ENCODE measurements at places on chromosomes 16 and 17. TPM values are rescaled to one million over a fixed set of nuclear protein-coding genes. Genes with fewer than 3 reads are reported as not detected.

- peaks cover 4% of the 10 kb centered on the region for H3K36me3 ChIP-seq
- no peak for DNase-seq
- no peak overlapping the region for H3K27ac ChIP-seq
- no peaks in the 10 kb centered on the region for H3K27me3 ChIP-seq
- H3K4me3 ChIP-seq, result no peak overlapping the region
Measured at GRCh38 chr16:15682105-15682570, 32.1 kb downstream of the NDE1 start.

GRCh38 chr16:51938861-51939260 is 608.1 kb downstream of the TOX3 start:
- H3K4me3 ChIP-seq, result no peak overlapping the region
- H3K36me3 ChIP-seq, result no peaks in the 10 kb centered on the region
- no peak overlapping the region for H3K27ac ChIP-seq
- no peak for DNase-seq

- no peak overlapping the region for H3K27ac ChIP-seq
- no peaks in the 10 kb centered on the region for H3K4me1 ChIP-seq
- H3K27me3 ChIP-seq, result no peaks in the 10 kb centered on the region
- DNase-seq, result no peak
Measured at GRCh38 chr16:88646345-88647034, 4.4 kb downstream of the CYBA start.

- no peak overlapping the region for H3K4me3 ChIP-seq
- no peaks in the 10 kb centered on the region for H3K36me3 ChIP-seq
- no peaks in the 10 kb centered on the region for H3K4me1 ChIP-seq
- no peak overlapping the region for H3K27ac ChIP-seq
Measured at GRCh38 chr16:25148568-25149215, 37.1 kb downstream of the LCMT1 start.

- no peak for DNase-seq
- H3K36me3 ChIP-seq, result no peaks in the 10 kb centered on the region
- no peaks in the 10 kb centered on the region for H3K4me1 ChIP-seq
- H3K27me3 ChIP-seq, result no peaks in the 10 kb centered on the region
Measured at GRCh38 chr17:30323895-30324319, 9.9 kb downstream of the TMIGD1 start.

GRCh38 chr16:72923757-72924156 is 124.2 kb downstream of the ZFHX3 start:
- no peak overlapping the region for H3K4me3 ChIP-seq
- no peaks in the 10 kb centered on the region for H3K4me1 ChIP-seq
- H3K27ac ChIP-seq, result no peak overlapping the region
- DNase-seq, result no peak
- no peaks in the 10 kb centered on the region for H3K27me3 ChIP-seq
- H3K36me3 ChIP-seq, result no peaks in the 10 kb centered on the region

DNA sequence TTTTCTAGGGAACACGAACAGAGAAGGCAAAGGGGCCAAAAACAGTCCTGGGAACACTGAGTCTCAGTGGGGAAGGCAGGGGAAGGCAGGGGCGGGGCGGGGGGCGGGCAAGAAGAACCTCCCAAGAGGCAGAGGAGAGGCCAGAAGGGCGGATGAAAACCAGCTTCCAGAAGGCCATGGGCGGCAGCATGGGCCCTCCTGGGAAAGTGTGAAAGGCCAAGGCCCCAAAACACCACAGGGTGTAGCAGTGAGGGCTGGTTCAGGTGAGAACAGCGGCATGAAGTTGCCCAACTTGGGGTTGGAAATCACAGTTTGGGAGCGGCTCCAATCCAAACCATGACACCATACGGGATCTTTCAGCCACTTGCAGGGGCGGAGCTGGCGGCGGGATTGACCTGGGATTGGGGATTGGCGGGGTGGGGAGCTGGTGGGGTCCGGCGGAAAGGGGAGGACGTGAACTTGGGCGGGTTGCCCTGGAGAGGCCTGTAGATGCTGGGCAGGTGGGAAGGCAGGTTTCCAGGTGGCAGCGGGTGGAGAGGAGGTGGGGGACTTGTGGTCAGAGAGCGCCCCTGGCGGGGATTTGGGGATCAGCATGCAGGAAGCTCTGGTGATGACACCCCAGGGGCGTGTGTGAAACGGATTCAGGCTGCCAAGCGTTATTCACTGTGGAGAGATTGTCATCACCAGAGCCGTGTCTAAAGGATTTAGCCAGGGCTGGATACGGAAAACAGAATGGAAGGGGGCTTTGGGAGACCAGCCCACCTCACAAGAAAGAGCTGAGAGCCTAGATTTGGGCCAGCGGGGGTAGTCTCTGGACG is 80.9 kb downstream of the ARHGAP23 start:
- H3K27me3 ChIP-seq, result no peaks in the 10 kb centered on the region
- peak; percentile 93 for DNase-seq
- H3K4me3 ChIP-seq, result peak overlapping the region; percentile 6
- no peak overlapping the region for H3K27ac ChIP-seq
- H3K36me3 ChIP-seq, result no peaks in the 10 kb centered on the region

DNA sequence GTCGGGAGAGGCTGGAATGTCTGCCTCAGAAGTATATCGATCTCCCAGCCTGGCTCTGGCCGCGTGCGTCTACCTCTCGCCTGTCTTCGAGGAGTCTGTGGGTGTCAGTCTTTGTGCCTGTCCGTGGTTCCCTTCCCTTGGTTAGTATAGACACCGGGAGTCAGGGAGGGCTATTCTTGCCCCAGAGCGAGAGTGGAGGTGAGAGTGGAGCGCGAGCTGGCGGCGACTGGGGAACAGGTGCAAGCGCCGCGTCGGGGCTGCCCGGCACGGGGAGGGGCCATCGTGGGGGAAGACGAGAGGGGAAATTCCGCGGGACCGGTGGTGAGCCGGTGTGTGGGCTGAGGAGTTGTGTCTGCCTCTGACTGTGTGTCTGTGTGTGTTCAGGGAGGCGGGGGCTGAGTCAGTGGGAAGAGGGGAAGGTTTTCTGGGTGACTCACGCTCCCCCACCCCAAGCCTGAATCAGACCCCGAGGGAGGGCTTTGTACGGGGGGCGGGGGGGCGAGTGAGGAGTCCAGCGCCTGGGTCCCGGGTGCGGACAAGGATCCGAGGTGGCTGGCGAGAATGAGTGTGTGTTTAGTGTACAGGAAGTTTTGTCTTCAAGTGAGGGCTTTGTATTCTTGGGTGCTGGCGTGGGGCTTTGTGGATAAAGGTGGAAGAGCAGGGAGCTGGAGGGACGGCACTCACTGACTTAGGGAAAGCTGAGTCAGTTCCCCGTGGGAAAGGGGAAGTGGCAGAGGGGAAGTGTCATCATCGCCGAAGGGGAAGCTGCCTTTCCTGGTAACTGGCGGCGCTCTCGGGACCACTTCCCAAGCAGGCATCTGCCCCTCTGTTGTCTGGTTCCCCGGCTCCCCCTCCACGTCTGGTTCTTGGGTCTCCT is 8.6 kb downstream of the KDM6B start:
- peaks cover 3% of the 10 kb centered on the region for H3K36me3 ChIP-seq
- H3K4me1 ChIP-seq, result peaks cover 7% of the 10 kb centered on the region
- peak overlapping the region; percentile 75 for H3K4me3 ChIP-seq
- no peak for DNase-seq
- no peaks in the 10 kb centered on the region for H3K27me3 ChIP-seq

DNA sequence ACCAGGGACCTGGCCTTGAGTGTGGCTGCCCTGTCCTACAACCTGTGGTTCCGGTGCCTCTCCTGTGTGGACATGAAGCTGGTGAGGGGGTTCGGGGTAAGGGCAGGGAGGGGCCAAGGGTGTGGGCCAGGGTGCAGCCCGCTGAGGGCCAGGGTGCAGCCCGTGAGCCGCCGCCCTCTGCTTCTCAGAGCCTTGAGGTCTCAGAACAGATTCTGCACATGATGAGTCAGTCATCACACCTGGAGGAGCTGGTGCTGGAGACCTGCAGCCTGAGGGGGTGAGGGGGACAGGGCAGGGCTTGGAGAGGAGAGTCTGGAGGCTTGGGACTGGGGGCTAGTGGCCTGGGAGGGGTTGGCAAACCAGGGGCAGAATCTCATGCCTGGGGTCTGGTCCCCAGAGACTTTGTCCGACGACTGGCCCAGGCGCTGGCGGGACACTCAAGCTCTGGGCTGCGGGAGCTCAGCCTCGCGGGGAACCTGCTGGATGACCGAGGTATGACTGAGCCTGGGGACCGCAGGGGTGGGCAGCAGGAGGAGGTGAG is 2.2 kb downstream of the CARMIL2 start:
- H3K4me1 ChIP-seq, result peaks cover 4% of the 10 kb centered on the region
- H3K36me3 ChIP-seq, result no peaks in the 10 kb centered on the region
- peak; percentile 74 for DNase-seq

DNA sequence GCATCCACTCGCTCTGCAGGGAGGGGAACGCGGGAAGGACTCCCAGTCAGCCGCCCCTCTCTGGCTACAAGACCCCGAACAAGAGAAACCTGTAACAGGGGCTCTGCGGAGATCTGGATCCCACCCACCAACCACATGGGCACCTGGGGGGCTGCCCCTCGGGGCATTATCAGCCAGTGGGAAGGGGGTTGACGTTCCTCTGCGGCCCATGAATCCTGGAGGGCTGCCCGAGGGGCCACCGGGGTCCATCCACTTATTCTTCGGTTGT is 1.8 kb upstream of the PCGF2 start:
- DNase-seq, result no peak
- peak overlapping the region; percentile 96 for H3K27ac ChIP-seq
- no peaks in the 10 kb centered on the region for H3K4me1 ChIP-seq
- no peaks in the 10 kb centered on the region for H3K27me3 ChIP-seq

DNA sequence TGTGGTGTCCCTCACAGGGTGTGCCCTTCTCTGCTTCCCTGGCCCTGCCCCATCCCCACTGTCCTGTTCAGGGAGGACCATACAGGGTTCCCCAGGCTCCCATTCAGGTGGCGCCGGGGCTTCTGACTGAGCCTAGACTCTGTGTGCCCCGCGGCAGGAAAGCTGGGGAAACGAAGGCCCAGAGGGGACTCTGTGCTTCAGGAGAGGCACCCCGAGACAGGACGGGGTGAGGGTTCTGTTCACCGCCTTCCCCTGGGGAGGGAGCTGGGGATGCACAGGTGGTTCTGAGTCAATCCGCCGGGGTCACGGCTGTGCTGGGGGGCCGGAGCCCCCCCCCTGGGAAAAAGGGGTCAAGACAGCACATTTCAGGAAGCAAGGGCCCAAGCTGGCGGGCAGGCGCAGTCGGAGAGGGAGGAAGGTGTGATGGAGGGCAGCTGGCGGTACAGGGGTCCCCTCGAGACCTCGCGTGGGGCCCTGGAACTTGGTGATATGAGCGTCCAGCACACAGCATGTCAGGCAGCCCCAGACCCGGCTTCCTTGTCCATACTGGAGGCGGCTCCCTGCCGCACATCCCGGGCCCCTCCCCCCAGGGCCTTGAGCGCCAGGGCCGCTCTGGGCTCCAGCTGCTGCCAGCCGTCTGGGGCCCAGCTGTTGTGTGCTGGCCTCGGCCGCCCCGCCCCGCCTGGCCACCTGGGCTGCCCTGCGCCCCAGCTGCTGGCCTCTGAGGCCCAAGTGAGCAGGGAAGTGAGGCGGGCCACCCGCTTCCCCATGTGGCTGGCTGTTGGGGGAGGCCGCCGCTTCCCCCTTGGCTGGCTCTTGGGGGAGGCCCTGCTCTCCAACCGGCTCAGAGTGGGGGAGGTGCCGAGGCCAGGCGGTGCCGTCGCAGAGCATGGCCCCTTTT is 5.6 kb upstream of the NOTUM start:
- H3K27me3 ChIP-seq, result peaks cover 4% of the 10 kb centered on the region
- no peak overlapping the region for H3K4me3 ChIP-seq
- no peak overlapping the region for H3K27ac ChIP-seq
- no peaks in the 10 kb centered on the region for H3K4me1 ChIP-seq
- H3K36me3 ChIP-seq, result no peaks in the 10 kb centered on the region

DNA sequence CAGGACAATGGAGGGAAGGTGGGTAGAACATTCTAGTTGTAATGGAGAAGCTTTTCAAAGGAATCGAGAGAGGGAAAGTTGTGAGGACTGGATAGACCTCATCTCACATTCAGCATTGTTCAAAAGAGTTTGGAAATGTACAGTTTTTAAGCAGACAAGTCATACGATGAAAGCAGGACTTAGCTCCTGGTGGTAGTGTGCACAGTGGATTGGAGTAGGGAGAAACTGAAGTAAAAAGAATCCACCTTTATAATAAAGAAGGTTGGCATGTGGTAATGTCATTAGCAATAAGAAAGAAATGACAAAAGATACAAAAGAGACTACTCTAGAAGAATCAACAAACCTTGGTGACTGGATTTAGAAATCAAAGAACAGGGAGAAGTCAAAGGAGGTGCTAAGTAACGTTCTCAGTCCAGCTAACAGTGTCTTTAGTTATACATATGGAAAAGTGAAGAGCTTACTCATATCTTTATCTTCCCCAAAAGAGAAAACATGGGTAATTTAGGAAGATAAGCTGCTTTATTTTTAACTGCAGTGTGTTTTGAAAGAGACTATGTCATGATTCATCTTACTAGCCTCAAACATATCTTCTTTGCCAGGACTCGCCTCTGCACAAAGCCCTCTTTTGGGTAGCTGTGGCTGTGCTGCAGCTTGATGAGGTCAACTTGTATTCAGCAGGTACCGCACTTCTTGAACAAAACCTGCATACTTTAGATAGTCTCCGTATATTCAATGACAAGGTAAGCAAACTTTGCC is 18.7 kb upstream of the EVI2A start:
- no peak overlapping the region for H3K27ac ChIP-seq
- no peak for DNase-seq
- no peaks in the 10 kb centered on the region for H3K27me3 ChIP-seq
- no peaks in the 10 kb centered on the region for H3K4me1 ChIP-seq

GRCh38 chr16:79037521-79038373 is 562.8 kb downstream of the MAF start:
- no peaks in the 10 kb centered on the region for H3K36me3 ChIP-seq
- DNase-seq, result no peak
- H3K4me1 ChIP-seq, result no peaks in the 10 kb centered on the region
- H3K27ac ChIP-seq, result no peak overlapping the region
- no peak overlapping the region for H3K4me3 ChIP-seq

GRCh38 chr16:10581507-10581906 is 1.1 kb upstream of the EMP2 start:
- H3K4me1 ChIP-seq, result peaks cover 21% of the 10 kb centered on the region
- H3K4me3 ChIP-seq, result no peak overlapping the region
- H3K36me3 ChIP-seq, result no peaks in the 10 kb centered on the region
- no peaks in the 10 kb centered on the region for H3K27me3 ChIP-seq
- H3K27ac ChIP-seq, result no peak overlapping the region

GRCh38 chr17:81401723-81402529 is 6.7 kb downstream of the BAHCC1 start:
- peaks cover 41% of the 10 kb centered on the region for H3K4me1 ChIP-seq
- no peak for DNase-seq
- no peaks in the 10 kb centered on the region for H3K27me3 ChIP-seq

DNA sequence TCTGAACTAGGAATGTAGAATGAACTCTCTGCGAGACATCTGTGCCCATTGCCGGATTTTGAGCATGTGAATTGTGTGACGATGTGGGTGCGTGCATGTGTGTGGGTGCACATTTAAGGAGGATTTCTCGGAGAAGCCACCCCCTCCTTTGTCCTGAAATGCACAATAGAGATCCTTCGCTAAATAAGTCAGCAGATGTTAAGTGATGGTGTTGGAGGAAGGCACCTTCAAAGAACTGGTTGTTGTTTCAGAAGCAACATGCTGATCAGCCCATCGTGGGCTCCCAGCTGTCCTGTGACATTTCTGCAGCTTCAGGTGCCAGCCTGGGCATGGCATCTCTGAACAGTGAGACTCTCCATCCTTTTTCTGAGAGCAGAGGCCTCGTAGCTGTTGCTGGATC is 194.9 kb downstream of the MSI2 start:
- peaks cover 4% of the 10 kb centered on the region for H3K36me3 ChIP-seq
- H3K27ac ChIP-seq, result no peak overlapping the region
- no peak for DNase-seq
- no peak overlapping the region for H3K4me3 ChIP-seq
- no peaks in the 10 kb centered on the region for H3K27me3 ChIP-seq
- peaks cover 20% of the 10 kb centered on the region for H3K4me1 ChIP-seq

The NPIPB2 gene
- 12.4 TPM for total RNA-seq

The KREMEN2 gene
- not detected for total RNA-seq

The KRT28 gene
- not detected for total RNA-seq

The TEX19 gene
- total RNA-seq, result not detected

The CIAO3 gene
- 36.8 TPM for total RNA-seq

The DNAH9 gene
- total RNA-seq, result 6.9 TPM

The KCNG4 gene
- total RNA-seq, result not detected

Data from kidney (tissue), 22 donors.